Stimulated activated CD4-positive, alpha-beta T cell treated with anti-CD3 and anti-CD28 coated beads, Interleukin-4, amount 100 ng/mL, for 24 hours (primary cell): ENCODE measurements at places on chromosomes 6 and 20.

GRCh38 chr6:40227735-40228134 is 293.5 kb upstream of the MOCS1 start:
- DNase-seq, result no peak

DNA sequence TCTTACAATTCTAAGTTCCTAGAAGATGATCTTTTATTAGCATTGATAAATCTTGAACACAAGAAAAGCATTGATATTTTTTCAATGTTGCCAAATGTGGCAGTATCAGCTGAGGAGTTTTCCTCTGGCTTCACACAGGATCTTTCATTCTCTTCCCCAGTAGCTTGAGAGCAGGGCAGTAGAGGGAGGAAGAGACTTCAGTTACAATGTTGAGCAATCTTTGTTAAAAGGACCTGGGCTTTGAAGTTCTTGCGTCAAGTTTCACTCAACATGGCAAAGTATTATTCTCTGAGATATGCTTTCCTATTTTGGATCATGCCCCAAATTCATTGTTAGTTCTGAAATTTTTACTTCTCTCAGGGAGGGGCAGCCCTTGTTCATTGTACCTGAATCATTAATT is 238.0 kb downstream of the COL12A1 start:
- no peak for DNase-seq

DNA sequence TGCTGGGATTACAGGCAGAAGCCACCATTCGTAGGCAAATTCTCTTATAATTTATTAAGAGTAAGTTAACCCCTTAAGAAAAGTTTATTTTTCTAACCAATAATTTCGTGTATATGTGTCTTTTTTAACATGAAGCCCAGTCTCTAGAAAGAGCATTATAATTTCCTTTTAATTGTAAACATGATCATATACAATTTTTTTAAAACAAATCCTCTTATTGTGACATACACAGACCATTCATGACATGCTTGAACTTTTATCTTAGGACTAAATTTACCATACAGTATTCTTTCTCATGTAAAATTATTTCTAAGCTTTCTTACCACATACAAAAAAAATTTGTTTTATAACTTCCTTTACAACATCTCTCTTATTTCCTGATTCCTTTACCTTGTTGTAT is 6.7 kb downstream of the ACOT13 start:
- DNase-seq, result no peak

DNA sequence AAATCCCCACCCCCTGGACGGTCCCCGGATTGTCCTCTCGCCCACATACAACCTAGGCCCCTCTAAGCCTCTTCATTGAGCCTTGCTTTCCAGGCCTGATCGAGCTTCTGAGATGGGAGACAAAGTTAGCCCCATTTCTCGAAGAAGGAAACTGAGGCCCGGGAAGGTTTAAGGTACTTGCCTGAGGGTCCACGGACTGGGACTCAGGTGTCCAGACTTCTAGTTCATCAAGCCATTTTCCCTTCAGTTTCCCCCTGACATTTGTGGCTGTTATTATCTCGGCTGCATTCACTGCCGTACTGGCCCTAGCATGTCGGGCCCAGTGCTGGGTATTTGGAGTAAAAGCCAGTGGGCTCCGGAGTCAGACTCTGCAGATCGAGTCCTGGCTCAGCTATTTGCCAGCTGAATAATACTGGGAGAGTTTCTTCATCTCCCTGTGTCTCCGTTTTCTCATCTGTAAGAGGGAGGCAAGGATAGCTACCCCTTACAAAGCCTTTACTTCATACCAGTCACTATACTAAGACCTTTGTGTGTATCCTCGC is 633 bp downstream of the RPRD1B start:
- no peak for DNase-seq

DNA sequence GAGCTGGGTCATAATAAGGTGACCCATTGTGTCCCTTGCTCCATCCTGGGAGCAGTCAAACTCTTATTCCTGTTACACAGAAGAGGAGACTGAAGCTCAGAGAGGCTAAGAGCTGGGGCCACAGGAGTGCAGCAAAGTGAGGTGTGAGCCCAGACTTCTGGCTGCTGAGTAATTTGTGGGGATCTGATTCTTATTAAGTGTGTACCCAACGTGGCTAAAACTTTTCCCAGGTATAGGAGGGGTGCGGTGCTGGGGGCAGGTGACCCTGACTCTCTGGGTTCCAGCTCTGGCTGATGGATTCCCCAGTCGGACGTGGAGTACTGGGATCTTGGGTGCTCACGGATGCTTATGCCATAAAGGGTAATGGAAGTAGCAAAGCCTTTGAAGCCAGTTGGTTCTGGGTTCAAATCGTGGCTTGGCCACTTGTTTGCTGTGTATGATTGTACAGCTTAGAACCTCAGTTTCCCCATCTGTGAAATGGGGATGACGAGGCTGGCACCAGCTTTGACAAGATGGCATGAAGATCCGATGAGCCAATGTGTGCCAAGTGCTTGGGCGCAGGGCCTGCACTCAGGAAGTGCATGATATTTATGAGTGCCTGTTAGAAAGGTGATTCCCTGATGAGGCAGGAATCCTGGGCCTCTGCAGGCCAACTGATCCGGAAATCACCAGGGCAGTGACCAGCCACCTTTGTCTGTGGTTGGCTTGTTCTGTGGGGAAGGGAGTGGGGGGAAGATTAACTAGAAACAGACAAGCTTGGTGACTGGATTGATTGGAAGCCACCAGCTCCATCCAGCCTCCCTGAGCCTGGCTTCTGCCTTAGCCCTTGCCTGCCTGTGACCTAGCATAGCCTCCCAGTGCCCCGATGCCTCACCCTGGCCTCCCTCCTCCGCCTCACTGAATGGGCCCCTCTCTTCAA is 6.0 kb downstream of the SRC start:
- DNase-seq, result no peak

DNA sequence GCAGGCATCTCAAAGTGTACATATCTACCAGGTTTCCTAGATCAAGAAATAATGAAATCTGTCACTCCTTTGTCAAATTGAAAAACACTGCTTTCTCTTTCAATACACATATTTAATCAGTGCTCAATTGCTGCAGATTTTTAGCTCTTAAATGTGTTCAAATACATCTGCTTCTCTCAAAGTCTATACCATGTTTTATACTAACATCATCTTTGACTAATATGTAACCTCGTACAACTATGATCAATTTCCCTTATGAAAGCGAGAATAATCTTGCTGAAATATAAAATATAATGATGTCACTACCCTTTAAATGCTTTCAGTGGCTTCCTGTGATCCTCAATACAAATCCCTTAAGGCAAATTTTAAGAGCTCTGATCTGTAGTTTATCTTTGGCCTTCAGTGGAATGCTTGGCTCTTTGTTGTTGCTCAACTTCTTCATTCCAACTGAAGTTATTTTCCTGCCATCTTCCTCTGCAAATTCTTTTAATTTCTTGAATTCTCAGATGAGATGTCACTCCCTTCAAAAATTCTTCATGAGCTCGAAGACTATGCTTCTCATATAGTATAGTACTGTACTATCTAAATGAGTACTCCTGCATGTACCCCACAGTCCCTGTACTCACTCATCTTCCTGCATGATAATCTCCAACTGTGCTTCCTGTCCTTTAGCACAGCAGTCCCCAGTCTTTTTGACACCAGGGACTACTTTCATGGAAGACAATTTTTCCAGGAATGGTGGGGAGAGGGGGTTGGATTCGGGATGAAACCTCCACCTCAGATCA is 545.1 kb upstream of the GJE1 start:
- DNase-seq, result no peak

- no peak for DNase-seq
These were observed 152.5 kb downstream of the MRPL14 start for GRCh38 chr6:43974643-43975230.

- no peak for DNase-seq
These were observed 107.3 kb downstream of the TFAP2C start for GRCh38 chr20:56736285-56736857.

DNA sequence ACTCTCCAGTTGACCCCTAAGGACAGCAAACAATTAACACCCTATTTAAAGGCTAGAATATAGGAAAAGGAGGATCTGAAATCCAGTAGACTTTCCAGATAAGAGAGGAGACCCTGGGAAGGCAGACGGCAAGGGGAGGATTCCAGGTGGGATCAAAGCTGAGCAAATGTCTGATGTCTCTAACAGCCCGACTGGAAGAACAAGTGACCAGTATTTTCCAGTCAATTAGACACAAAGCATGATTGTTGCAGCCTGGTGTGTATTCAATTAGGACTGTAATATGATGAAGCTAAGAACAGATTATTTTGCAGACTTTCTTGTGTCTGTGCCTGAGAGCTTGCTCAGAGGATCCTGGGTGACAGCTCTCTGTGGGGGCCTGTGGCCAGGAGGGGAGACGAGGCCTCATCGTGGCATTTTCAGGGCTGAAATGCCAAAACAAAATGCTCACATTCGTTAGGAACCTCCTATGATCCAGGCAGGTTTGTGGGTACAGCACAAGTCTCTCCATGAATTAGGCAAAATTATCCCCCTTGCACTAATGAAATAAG is 471.8 kb upstream of the AGPAT4 start:
- no peak for DNase-seq

DNA sequence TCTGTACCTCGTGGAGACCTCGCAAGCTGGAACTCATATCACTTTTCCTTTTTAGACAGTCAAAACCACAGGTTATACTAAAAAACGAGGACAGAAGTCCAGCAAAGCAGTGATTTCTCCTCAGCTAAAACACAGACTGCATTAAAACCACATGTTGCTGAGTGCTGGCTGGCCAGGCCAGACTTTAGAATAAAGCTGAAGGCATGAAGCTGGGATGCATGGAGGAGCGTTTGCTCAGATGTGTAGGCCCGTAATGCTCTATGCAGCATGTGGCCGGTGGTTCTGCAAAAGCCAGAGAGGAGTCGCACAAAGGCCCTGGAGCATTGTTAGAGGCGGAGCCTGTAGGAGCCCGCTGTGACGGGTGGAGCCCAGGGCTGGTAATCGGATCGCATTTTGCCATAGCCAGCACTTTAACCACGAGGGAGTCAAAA is 83.6 kb downstream of the SMOC2 start:
- no peak for DNase-seq

- DNase-seq, result no peak
These were observed 1.0 kb downstream of the HELZ2 start for GRCh38 chr20:63572788-63573646.

- no peak for DNase-seq
These were observed 556.0 kb upstream of the JAG1 start for GRCh38 chr20:11229772-11230171.

- DNase-seq, result no peak
These were observed 312.8 kb upstream of the PTCHD4 start for GRCh38 chr6:48423640-48424365.

GRCh38 chr6:108578595-108579327 is 18.0 kb downstream of the FOXO3 start:
- no peak for DNase-seq

DNA sequence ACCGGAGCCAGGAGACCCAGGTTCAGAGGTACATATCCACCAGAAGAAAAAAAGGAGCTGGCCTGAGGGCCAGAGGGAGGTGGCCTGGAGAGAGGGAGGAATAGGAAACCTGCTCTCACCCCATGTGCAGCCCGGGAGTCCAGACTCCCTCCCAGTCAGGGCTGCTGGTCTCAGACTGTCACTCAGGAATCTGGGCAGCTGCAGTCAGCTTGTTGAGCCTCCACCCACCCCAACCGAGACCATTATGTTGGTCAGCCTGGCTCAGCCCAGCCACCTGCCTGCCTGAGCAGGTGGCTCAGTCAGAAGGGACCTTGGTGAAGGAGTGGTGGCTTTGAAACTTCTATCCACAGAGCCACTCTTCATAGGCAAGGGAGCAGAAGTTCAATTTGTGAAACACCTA is 53.3 kb upstream of the EPB41L1 start:
- no peak for DNase-seq

- no peak for DNase-seq
These were observed 154.0 kb upstream of the AFDN start for GRCh38 chr6:167672738-167673137.

DNA sequence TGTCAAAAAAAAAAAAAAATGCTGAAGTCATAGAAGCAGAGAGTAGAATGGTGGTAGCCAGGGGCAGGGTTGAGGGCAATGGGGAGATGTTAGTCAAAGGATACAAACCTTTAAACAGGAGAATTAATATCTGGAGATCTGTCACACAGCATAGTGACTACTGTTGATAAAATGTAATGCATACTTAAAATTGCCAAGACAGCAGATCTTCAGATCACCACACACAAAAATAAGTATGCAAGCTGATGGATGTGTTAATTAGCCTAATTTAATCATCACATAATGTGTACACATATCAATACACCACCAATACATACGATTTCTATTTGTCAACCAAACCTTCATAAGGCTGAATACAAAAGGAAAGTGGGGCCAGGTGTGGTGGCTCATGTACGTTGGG is 83.5 kb upstream of the PHACTR3 start:
- DNase-seq, result no peak

DNA sequence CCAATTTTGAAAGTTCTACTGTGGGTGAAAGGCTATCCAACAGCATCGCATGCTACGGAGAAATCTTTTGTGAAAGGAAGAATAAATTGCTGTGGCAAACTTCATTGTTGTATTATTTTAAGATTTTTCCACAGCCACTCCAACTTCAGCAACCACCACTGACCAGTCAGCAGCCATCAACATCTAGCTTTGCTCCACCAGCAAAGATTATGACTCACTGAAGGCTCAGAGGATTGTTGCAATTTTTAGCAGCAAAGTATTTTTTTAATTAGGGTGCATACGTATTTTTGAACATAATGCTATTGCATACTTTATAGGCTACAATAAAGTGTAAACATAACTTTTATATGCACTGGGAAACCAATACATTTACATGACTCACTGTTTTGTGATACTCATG is 493.5 kb downstream of the TFAP2A start:
- no peak for DNase-seq

- no peak for DNase-seq
These were observed 117.0 kb downstream of the MYLK4 start for GRCh38 chr6:2633736-2634135.

- no peak for DNase-seq
These were observed 22.3 kb upstream of the LAMP5 start for GRCh38 chr20:9492067-9492466.

GRCh38 chr6:165637586-165637985 is 25.5 kb downstream of the PDE10A start:
- DNase-seq, result no peak

DNA sequence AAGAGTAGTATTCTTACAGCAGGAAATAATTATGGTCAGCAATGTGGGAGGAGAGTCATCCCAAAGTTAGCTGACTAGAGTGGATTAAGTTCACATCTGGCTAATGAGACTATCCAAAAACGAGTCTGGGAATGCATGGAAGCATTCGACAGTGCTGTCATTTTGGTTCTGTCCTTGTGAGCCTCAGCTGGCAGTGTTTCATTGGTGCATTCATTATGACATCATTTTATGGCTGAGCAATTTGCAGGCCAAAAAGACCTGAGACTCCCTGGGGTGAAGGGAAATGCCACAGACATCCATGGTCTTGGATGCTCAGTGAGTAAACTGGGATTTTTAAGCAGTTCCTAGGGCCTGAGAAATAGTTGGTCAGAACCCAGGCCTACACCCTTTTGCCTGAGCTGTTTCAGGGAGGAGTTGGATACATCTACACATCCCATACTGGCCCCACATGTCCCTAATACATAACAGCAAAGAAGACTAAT is 196.4 kb upstream of the CCN2 start:
- DNase-seq, result no peak

- no peak for DNase-seq
These were observed 44.8 kb upstream of the FABP7 start for GRCh38 chr6:122734529-122735395.

GRCh38 chr6:33947916-33948594 is 144.3 kb upstream of the MLN start:
- DNase-seq, result no peak

GRCh38 chr6:99589290-99589672 is 17.4 kb upstream of the PRDM13 start:
- no peak for DNase-seq

GRCh38 chr6:34223956-34224940 is 12.4 kb upstream of the HMGA1 start:
- peak; percentile 94 for DNase-seq
